ENCODE measurements at places on chromosomes 3 and 15.
A peak's percentile ranks its signal among the peaks of the same experiment; 100 is the strongest.

GRCh38 chr3:194423317-194423716, 24.3 kb upstream of the GP5 start:
- no peak for DNase-seq

- no peak for DNase-seq
These were observed 23.4 kb downstream of the SMAD6 start for GRCh38 chr15:66725464-66725785.

DNA sequence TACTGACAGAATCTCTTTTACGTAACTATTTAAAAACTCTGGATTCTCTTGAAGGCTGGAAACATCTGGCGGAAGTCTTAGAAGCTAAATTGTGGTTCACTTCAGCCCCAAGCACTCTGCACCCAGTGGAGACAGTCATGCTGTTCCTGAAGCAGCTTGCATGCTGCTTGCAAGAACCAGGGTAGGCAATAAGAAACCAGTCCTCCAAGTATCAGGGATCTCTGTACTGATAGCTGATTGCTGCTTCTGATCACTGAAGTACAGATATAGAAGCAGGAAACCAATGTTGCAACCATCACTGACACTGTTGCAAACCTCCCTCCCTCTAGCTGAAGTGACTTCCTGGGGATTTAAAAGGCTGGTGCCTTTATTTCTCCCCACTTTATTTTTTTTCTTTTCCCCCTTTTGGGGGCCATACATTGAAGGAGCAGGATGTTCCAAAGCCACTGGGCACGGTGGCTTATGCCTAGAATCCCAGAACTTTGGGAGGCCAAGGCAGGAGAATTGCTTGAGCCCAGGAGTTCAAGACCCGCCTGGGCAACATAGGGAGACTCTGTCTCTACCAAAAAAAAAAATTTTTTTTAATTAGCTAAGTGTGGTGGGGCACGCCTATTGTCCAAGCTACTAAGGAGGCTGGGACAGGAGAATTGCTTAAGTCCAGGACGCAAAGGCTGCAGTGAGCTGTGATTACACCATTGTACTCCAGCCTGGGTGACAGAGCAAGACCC, 15.3 kb downstream of the SPCS1 start:
- peak; percentile 38 for DNase-seq

DNA sequence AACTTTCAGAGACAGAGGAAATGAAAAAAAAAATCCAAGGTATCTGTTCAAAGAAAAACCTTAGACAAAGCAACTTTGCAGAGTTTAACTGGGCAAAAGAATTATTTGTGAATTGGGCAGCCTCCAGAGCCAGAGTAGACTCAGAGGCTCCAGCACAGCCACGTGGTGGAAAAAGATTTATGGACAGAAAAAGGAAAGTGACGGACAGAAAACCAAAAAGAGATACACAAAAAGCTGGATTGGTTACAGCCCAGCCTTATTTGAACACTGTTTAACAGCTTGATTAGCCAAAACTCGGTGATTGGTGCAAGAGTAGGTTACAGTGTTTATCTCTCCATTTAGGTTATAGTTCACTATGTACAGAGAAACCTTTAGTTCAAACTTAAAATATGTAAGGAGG, 23.7 kb upstream of the GPD1L start:
- DNase-seq, result no peak
